ENCODE measurements at places on chromosomes 2 and 18.

GRCh38 chr2:206859330-206859739, 80.0 kb upstream of the CPO start:
- no peak for DNase-seq

DNA sequence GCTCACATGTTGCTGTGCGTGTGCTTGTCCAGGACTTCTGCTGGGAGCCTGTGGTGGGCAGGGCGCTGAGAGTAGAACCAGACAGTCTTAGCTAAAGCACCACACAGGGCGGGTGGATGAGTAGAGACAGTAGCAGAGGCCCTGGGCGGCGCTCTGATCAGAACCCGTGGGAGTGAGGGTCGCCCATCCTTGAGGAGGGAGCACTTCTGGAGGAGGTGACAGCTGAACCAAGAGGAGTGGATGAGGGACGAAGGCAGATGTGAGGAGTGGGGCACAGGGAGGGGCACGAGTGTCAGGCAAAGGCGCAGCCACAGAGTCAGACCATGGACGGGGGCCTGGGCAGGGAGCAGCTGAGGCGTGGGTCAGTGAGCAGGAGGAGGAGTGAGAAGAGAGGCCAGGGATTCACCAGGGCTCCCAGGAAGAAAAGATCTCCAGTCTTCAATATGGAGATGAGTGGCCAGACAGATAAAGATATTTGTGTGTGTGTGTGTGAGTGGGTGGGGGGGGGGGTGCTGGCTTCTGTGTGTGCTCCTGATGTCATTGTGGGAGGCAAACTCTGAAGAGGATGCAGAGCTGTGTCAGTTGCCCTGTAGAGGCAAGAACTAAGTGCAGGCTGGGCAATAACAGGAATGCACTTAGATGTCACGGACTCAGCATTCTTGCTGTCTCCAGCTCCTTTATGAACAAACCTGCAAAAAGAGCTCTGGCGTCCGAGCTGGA, 79.6 kb downstream of the TPO start:
- DNase-seq = no peak

- DNase-seq = no peak
These were observed 107.0 kb downstream of the NAB1 start for GRCh38 chr2:190755772-190756415.

DNA sequence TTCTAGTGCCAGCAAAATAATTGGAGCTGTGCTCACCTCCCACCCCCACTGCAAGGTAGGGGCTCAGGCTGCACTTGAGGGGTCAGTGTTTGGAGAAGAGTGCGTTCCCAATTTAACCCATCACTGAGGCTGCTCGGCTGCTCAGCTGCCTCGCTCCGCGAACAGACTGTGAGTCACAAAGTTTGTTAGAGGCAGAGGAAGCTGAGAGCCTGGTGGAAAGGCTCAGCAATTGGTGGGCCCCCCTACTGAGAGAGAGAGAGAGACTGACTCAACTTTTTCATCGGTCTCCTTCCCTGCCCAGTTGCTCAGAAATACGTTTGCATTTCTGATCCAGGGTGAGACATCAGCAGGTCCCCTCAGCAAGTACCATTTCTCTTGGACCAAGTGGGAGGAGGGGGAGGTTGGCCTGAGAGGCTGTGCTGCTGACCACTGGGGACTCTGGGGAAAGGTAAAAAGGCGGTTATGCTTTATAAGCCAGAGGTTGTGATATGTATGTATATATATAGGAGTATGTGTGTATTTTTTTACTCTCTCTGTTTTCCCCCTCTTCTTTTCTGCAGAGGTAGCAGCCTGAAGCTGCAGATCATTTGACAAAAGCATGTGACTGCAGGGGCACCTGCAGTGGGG, 1.5 kb downstream of the EFR3B start:
- peak; percentile 0 for DNase-seq

- no peak for DNase-seq
These were observed 627 bp upstream of the GALR1 start for GRCh38 chr18:77248873-77249568.

- no peak for DNase-seq
These were observed 21.6 kb downstream of the TRPM8 start for GRCh38 chr2:233938676-233939370.

DNA sequence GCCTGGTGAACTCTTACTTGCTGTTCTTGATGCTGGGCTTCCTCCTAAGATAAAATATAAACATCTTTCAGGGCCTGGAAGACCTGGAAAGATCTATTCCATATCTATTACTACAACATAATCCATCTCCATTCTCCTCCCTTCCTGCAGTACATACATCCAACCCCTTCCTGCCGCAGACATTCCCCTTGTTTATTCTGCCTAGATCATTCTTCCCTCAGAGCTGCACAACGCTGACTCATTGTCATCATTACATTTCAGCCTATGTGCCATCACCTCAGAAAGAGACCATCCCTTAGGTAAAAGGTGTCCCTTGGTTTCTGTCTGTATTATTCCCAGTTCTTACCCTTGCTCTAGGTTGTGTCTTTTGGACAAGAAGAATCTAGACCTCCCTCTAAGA, 2.5 kb upstream of the CDH7 start:
- DNase-seq = no peak
